Amniotic epithelial cell (primary cell): ENCODE measurements at places on chromosomes 5 and 9.

- DNase-seq = no peak
Observed at GRCh38 chr9:108672475-108673190, 183.2 kb downstream of the ACTL7B start.

GRCh38 chr9:4262735-4263141 lies 37.1 kb downstream of the GLIS3 start:
- peak; percentile 85 for DNase-seq

GRCh38 chr9:112863214-112863613 lies 27.5 kb downstream of the SLC46A2 start:
- DNase-seq = peak; percentile 52

DNA sequence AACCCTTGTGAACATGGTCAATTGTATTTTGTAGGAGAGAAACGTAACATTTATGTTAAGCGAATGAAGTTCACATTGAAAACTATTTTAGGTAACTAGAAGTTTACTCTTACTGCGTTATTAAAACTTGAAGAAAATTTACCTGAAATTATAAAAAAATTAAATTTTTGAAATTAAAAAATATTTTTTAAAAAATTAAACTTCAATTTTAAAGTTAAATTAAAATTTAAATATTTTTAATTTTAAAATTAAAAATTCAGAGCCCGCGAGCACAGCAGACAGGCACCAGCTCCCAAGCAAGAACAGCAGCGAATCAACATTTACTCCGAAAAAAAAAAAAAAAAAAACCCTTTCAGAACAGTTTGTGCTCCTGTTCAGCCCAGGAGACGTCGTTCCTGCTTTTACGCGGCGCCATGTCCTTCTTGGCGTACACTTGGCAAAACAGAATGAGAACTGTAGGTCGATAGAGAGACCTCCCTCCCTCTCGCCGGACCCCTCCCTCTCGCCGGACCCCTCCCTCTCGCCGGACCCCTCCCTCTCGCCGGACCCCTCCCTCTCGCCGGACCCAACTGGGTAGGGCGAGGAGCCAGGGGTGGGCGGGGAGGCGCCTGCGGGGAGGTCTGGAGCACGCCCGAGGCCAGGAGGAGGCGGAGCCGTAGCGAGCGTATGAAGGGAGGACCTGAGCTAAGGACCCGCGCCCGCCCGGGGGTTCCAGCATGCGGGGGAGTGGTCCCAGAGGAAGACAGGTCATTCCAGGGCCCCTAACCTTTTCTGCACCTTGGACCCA lies 235.8 kb downstream of the ROR2 start:
- peak; percentile 77 for DNase-seq

- no peak for DNase-seq
Observed at GRCh38 chr5:55445791-55446190, 89.0 kb downstream of the PLPP1 start.
